Left ventricle myocardium inferior (tissue), 1 donor: ENCODE measurements at places on chromosomes 13 and 19.

GRCh38 chr19:51181377-51181912, 39.3 kb downstream of the SIGLEC7 start:
- DNase-seq: no peak

DNA sequence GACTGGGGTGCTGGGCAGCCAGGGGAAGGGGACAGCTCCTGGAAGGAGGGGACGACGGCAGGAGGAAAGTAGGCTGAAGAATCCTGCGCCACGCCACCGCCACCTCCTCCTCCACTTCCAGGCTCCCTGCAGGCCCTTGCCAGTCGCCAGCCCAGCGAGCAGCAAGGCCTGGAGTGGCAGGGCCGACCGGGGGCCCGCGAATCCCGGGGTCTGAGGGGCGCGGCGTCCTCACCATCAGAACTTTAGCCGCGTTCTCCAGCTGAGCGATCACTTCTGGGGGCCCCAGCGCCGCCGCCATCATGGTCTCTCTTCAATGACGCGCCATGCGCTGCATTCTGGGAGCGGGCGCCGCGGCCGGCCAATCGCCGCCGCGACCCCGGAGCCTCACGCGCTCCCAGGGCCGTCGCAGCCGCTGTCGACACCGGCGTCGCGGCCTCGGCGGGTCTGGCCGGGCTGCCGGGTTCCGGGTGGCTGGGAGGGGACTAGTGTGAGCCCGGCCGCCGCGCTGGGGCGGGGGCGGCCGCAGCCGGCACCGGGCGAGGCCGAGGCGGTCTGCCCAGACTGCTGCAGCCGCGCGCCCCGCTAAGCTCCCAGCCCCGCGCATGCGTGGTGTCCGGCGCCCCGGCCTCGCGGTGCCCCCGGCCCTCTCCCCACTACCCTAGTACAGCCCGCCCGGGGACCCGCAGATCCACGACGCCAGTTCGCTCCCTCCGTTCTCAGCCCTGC, at the start of gene XPO4:
XPO4 (minus strand) TSS at position 309 of the 726 bp plus-strand sequence; CDS start at position 301, 8 bp downstream.
- peak; percentile 81 for DNase-seq

DNA sequence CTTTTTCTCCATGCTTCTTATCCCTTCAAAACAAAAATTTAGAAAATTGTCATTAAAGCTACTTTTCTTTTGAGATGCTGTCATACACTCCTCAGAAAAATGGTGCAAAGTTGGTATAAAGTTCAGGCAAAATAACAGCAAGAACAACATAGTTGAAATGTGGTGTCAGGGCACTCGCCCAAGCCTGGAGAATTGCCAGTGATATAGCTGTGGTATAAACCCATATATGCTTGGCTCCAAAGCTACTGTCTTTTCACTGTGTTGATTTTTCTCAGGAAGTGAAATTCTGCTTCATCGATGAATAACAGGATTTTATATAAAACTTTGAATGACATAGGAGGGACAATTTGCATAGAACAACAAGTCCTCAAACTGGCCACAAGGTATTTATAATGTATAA, 2532.9 kb downstream of the PCDH9 start:
- DNase-seq: no peak

DNA sequence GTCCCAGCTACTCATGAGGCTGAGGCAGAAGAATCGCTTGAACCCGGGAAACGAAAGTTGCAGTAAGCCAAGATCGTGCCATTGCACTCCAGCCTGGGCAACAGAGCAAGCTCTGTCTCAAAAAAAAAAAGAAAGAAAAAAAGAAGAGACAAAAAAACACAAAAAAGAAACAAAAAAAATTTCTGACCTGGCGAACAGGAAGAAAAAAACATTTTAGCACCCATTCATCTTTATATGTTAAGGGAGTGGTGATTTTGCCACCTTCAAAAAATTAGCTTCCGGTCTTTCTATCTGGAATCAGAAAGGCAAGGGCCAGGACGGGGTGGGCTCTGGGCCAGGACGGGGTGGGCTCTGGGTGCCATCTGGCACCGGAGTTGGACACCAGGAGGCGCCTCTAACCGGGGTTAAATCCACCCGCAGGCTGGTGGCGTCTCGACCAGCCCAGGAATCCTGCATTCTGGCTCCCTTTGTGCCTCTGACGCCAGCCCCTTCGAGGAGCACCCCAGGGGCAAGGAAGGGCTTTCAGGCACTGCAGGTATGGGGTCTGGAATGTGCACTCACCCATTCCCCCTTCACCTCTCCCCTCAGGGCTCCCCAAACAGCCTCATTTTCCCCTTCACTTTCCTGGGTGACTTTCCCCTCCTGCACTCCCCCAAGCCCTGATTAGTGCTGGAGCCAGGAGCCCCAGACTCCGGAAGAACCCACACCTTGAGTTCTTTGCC, 10.4 kb upstream of the ZSWIM4 start:
- DNase-seq: peak; percentile 71

- DNase-seq: no peak
These were observed 109.3 kb downstream of the COL4A2 start for GRCh38 chr13:110416131-110417025.

- no peak for DNase-seq
These were observed 38.6 kb downstream of the LIG4 start for GRCh38 chr13:108176685-108177274.

- DNase-seq: no peak
These were observed 8.0 kb downstream of the PTH2 start for GRCh38 chr19:49415102-49415809.

GRCh38 chr19:19256072-19256969, 16.8 kb downstream of the TM6SF2 start:
- DNase-seq: no peak

DNA sequence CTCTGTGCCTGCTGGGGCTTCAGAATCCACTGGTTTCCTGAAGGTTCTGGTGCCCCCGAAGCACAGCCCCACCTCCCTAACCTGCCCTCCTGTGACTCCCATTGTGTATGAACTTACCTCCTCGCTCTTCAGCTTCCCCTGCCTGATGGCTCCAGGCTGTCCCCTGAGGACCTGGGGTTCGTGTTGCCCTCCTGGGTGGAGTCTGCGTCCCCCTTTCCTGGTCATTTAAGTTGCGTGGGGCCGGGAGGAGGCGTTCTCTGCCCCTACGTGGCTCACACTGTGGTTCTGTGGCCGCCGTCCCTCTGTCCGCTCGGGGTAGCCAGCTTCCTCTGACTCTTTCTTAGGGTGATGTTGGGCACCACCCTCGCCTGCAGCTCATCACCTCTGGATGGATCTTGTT, 13.9 kb downstream of the TFDP1 start:
- DNase-seq: peak; percentile 1

GRCh38 chr13:97417698-97418097, 16.3 kb upstream of the RAP2A start:
- DNase-seq: no peak

- DNase-seq: no peak
These were observed 126.5 kb downstream of the NALCN start for GRCh38 chr13:101289764-101290163.
